ENCODE measurements at places on chromosomes 1 and 21.
A peak's percentile ranks its signal among the peaks of the same experiment; 100 is the strongest.

GRCh38 chr21:28112511-28112910 lies 880.2 kb downstream of the LTN1 start:
- no peak for DNase-seq

- no peak for DNase-seq
Measured at GRCh38 chr1:192958871-192959270, 100.3 kb downstream of the UCHL5 start.

GRCh38 chr1:19824036-19824435 lies 9.0 kb upstream of the RNF186 start:
- no peak for DNase-seq

DNA sequence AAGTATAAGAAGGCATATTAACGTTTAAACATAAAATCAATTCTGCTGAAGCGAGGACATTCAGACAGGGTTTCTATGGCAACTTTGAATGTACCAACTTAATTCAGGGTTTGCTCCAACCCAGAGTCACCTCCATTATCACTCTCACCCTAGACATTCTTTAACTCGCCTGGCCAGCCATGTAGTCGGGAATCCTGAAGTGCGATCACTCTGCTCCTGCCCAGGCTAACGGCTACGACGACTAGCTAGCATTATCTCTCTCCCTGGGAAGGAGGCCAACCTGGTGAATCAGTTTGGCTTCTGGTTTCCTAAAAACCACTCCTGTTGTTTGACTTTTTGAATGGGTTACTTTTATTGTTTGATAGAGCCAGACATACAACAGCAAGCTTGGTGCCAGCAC lies 38.9 kb upstream of the ZBTB18 start:
- no peak for DNase-seq

DNA sequence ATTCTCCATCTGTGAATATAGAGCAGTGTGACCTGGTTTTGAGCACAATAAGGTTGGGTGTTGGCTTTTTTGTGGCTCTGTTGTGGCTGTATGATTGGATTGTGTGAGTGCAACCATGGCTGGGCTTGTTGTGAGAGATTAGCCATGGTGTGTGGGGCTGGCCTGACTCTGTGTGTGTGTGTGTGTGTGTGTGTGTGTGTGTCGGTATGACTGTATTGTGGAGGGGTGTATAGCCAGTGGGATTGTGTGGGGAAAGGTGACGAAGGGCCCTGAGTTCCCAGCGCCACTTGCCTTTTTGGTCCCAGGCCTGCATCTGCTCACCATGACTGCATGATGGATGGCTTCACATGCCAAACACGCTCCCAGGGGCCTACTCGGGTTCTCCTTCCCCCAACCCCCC lies 5.9 kb upstream of the SLC6A9 start:
- DNase-seq, result no peak

GRCh38 chr1:58528518-58528917 lies 18.0 kb downstream of the OMA1 start:
- DNase-seq, result no peak

DNA sequence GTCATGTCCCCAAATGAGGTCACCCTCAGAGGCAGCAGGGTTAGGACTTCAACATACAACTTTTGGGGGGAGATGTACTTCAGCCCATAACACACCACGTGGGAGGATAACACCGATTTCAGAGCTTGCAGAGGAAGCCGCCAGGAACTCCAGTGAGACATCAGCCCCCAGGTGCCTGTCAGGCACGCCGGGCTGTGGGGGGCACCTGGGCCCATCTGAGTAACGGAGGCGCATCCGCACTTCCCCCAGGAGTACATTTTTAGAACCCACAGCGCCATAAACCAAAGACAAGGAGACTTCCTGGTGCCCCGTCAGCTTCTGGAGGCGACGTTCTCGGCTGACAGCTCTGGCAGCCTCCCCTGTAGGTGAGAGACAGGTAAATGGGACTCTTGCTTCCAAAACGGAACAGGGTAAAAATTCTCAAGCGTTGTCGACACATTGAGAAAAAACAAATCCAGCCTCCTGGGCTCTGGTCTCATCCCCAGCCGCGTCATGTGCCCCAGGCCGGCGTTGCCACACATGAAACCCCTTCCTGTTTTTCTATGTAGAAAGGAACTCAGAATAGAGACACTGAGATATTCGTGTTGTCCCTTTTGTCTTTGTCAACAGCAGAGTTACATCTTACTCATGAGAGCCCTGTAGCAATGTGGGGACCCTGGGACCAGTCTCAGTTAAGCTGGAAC lies 93.3 kb downstream of the PDE9A start:
- DNase-seq, result no peak

DNA sequence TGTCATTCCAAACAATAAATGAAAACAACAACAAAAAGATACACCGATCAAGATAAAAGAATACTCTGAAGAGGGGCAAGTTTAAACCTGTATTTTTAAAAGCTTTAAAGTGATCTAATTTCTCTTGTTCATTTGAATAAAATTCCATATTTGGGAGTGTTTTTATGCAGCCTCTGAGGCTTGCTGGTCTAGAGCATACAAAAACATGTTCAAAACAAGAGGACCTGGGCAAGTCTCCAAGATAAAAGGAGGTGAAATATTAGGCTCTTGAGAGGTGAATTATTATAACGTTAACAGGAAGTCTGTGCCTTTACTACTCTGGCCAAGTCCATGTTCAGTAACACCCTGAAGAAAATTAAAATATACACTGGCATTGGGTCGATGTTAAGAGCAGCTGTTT lies 20.1 kb downstream of the URB1 start:
- DNase-seq, result no peak

DNA sequence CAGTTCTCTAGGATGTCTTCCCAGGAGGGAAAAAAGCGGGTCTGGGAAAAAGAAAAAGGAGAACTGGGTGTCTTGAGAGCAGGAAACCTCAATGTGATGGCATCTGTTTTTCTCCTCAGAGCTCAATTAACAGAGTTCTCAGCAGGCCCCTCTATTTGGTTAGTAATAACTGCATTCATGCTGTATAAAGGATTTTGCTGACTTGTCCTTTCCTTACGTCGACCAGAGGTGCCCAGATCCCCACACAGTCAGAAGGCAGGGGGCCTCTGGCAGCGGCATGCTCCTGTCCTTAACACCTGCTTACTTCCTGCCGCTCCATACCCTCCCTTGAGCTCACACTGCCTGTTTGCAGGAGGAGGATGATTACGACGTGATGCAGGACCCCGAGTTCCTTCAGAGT lies 12.3 kb downstream of the PSMD4 start:
- no peak for DNase-seq

- peak; percentile 38 for DNase-seq
Measured at GRCh38 chr1:181033799-181034451, at the start of gene MR1. MR1 (plus strand) TSS chr1:181033983; CDS start chr1:181034008, 25 bp downstream.

- DNase-seq, result no peak
Measured at GRCh38 chr21:15520811-15521643, 208.8 kb upstream of the USP25 start.

- DNase-seq, result no peak
Measured at GRCh38 chr1:223189903-223190724, 47.1 kb upstream of the TLR5 start.

DNA sequence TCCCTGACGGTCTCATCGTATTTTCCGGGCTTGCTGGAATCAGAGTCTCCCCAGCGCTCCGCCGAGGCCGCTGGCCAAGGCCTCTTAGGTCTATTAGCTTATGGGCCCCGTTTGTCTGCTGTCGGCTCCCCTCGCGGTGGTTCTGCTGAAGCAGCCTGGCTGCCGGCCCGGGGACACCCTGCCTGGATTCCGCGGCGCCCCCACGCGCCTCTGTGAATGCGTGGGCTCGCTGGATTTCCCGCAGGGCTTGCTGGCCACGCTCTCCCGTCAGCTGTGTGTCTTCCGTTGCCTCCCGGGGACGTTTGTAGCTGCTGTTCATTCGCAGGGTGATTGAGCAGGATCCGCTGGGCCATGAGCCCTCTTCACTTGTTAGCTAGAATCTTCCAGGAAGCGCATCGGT lies 8.4 kb downstream of the LRRC3 start:
- DNase-seq, result no peak

DNA sequence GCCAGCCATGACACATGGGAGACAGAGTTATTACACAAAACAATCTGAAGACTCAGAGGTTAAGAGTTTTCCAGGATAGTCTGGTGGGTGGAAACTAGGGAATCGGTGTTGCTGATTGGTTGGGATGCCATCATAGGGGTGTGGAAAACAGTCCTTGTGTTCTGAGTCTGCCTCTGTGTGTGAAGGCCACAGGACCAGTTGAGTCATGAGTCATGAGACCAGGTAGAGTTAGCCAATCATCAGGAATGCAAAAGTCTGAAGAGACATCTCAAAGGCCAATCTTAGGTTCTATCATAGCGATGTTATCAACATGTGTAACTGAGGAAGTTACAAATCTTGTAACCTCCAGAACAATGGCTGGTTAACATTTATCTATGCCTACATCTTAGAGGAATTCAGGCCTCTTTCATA lies 49.7 kb upstream of the NEK7 start:
- DNase-seq, result peak; percentile 21

- DNase-seq, result no peak
Measured at GRCh38 chr1:87826681-87827251, 498.1 kb downstream of the LMO4 start.

DNA sequence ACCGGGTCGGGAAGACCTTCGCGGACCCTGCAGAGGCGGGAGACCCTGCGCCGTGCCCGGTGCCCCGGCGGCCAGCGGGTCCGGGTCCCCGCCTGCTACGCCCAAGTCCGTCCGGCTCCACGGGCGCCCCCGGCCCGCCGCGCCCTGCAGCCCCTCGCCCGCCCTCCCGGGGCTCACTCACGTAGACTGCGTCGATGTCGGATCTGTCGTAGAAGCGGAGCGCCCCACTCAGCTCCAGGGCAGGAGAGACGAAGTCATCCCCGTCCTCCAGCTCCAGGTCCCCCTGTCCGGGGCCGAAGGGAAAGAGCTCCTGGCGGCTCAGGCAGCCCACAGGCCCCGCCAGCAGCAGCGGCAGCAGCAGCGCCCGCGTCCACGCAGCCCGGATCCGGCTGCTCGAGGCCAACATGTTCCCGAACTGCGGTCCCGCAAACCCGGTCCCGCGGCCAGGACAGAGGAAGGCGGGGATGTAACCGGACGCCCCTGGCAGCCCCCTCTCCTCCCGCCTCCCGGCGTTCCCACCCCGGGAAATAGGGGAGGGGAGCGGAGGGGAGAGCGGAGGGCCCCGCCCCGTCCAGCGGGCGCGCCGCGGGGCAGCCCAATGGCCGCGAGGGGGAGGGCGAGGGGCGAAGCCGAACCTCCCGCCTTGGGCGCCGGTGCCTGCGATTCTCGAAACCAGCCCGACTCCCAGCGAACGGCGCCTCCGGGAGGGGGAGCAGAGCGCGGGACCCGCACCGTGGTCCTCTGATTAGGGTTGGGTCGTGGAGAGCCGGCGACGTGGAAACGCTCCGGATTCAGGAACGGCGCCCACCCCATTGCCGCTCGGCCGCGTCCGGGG lies at the start of gene NID1:
Gene NID1, minus strand, starts transcription at position 417 of the 835 bp plus-strand sequence. Its CDS starts 11 bp downstream, at position 406.
- peak; percentile 46 for DNase-seq

DNA sequence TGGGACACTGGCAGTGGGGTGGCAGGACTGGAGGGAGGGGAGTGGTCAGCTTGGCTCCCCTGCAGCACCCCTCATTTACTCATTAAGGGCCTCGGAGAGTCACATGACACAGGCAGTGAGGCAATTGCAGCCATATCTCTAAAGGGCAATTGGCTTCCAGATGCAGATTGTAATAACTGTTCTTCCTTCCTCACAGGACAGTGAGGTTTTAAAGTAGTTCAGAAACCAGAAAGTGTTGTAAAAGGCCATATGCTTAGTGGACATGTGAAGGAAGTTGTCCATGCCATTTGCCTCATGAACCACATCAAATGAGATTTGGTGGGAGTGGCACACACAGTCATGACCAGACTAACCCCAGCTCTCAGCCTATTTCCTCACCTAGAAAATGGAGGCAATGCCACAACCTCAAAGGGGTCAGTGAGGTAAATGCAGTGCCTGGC lies 11.1 kb downstream of the MTX1 start:
- no peak for DNase-seq

DNA sequence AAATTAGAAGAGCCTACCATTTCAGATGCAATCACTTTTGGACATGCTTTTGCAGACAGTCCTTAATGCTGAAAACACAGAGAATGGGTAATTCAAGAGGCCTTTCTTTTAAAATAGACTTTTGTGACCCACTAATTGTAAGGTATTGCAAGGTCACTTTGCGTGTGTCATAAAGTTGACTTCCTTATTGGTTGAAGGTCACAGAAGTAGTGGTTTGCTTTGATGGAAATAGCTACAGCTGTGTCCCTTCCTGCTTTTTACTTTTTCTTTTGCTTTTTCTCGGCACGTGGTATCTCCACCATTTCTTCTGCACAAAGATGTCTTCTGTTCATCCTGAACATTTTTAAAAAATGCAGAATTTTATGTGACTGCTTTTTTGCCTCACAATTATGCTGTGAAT lies 146.8 kb downstream of the DYRK1A start:
- DNase-seq, result no peak

DNA sequence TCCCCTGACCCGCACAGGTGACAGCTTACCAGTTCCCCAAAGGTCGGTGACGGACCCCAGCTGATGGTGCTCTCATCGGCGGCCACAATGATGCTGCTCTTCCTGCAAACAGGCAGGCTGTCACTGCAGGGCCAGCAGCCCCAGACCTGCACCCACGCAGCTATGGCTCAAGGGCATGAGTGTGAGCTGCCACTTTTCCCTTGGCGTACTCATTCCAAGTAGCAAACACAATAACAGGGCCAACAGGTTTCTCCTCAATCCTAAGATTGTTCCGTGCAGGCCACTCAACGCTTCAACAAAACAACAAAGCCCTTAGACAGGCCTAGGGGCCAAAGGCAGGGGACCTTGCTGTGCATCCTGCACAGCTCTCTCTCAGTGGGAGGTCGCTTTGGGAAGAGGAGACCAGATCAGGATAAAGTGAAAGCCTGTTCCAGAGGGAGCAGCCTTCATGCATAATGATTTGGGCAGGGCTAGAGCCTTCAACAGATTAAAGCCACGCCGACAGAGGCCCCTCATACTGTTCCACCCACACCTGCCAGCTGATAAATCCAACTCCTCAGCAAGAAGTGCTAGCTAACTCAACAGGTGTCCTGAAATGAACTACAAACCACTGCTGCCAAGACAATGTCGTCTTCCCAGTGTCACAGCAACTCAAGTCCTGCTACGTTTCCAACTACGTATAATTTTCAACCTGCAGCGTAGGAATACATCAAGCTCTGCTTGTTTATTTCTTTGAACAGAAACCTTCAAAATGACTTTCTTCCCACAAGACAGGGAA lies 27.2 kb downstream of the RCC2 start:
- DNase-seq, result no peak
